ENCODE measurements at places on chromosomes 12 and 14.

- no peak for DNase-seq
Observed at GRCh38 chr12:101654442-101654841, 43.0 kb upstream of the CHPT1 start.

DNA sequence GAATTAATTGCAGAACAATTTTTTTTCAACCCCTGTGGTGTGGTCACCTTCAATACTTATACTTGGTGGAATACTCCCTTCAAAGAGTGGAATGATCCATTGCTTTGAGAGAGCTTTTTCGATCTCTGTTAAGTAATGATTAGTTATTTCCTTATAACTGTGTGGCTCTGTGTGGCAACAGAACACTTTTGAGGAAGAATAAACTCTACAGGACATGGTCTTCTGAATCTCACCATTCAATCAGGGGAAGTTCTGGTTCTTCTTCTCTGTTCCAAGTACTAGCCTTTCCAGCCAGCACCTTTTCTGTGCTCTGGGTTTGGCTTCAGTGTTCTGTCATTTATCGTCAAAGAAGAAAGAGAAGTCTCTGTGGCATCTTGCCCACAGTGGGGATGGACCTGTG, 369.2 kb downstream of the ZFP36L1 start:
- DNase-seq, result no peak

DNA sequence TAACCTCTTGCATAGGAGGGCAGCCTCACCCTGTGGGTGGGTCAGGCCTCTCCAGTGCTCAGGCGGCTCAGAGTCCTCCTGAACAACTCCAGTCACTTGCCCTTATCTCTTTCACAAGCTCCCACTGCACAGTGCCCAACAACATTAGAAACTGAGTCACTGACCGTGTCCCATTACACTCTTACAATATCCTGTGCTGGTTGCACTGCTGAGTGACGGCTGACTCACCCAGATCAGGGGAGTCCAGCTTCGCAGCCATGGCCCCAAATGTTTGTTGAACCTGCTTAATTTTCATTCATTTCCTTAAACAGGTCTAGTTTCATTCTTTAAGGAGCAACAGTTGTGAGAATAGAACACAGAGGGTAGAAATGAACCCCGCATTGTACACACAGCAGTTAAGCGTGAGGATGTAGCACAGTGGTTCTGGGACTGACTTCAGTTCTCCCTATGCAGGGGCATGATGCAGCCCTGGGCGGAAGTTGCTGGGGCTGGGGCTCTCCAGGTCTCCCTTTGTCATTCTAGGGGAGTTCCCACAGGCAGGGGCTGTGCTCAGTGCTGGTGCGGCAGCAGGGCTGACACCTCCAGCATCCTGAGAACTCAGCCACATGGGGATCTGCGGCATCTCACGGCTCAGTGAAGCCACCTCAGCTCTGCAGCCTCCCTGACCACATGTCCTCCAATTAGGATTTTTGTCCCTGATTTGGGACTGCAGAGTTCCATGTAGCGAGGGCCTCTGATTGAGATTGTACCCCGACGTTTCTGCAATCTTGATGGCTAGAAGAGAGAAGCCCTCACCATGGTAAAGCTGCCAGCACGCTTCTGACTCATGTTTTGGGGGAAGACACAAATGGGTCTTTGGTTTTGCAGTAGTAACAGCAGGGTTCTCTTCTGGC, 16.1 kb downstream of the GPR68 start:
- peak; percentile 75 for DNase-seq

DNA sequence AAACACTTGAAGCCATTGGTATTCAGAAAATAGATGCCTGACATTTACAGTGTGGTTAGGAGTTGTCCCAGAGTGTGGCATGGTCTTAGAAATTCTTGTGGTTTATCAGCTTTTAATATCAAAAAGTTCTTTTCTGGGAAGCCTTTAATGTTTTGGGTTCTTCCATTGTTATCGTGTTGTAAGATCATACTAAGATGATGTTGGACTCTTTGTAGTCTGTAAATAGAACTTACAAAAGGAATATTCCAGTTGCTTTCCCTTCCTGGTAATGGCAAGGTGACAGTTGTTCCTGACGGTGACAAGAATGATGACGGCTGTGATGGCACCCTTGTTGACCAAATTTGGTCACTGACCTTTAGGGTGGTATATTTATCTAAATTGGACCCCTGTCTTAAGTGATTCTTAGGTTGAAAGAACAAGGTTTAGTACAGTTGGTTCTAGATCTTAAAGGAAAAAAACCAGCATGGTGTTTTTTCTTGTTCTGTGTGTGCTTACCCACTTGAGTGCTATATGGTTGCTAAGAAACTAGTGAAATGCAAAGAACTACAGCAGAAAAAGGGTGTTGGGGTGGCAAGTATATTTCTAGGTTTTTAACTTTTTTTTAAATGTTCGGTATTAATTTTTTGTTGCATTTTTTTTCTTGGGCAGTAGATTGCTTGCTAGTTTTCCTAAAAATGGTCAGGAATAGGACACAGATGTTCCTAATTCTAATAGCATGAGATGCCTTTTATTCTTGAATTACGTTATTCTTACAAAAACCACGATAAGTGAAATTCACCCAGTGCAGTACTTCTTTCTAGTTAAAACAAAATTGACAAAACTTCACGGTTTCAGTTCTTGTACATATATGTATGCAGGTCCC, 2.1 kb downstream of the ATP2A2 start:
- DNase-seq, result no peak

DNA sequence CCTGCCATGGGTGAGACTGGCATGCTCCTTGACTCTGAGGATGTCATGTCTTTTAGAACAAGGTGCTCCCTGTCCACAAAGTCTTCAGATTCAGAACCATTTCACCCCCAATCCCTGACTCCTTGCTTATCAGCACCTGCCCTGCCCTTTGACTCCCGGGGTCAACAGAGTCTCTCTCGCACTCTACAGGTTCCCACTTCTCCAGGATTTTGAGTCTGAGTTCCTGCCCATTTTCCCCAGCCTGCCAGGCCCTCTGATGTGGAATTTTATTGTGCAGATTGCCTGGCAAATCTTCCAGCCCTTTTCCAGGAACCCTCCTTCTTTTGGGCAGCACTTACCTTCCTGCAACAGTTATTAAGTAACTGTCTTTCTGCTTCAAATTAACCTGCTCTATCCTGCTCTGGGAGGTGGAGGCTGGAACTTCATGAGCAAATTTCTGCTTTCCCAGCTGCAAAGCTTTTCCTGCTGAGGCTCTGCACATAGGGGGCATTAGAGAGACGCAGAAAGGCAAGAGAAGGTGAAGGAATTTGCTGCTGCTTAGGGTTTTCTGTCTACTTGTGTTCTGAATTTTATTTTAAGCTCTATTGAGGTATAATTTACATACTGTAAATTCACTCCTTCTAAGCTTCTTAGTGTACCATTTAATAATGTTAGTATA, 259.1 kb downstream of the PCNX1 start:
- no peak for DNase-seq

- DNase-seq, result no peak
Observed at GRCh38 chr12:72191761-72192160, 80.4 kb upstream of the TRHDE start.

GRCh38 chr14:64891173-64891838, 11.6 kb upstream of the SPTB start:
- DNase-seq, result no peak

- peak; percentile 48 for DNase-seq
Observed at GRCh38 chr12:104219908-104220404, 4.4 kb downstream of the TXNRD1 start.

DNA sequence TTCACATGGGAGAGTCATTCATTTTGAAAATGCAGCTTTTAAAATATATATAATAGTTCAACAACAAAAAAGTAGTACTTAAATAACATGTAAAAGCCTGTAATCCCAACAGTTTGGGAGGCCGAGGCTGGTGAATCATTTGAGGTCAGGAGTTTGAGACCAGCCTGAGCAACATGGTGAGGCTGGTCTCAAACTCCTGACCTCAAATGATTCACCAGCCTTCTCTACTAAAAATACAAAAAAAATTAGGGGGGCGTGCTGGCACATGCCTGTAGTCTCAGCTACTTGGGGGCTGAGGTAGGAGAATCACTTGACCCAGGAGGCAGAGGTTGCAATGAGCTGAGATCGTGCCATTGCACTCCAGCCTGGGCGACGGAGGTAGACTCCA, 256.3 kb upstream of the RGS6 start:
- no peak for DNase-seq
